ENCODE measurements at places on chromosomes 2 and 18. TPM values are rescaled to one million over a fixed set of nuclear protein-coding genes. Genes with fewer than 3 reads are reported as not detected.

Gene MAP3K2
- total RNA-seq: 13.4 TPM

Gene SLC4A1AP
- total RNA-seq: 33.0 TPM

Gene TCF23
- total RNA-seq: not detected

Gene LYG1
- total RNA-seq: 2.0 TPM

Gene HSBP1L1
- total RNA-seq: 13.5 TPM

Measured in A549 treated with CpdA at 1 μM for 4 hours (cell line).